ENCODE measurements at places on chromosomes 13 and 19.

- DNase-seq, result no peak
These were observed 1193.1 kb upstream of the MIR17HG start for GRCh38 chr13:90154311-90154960.

DNA sequence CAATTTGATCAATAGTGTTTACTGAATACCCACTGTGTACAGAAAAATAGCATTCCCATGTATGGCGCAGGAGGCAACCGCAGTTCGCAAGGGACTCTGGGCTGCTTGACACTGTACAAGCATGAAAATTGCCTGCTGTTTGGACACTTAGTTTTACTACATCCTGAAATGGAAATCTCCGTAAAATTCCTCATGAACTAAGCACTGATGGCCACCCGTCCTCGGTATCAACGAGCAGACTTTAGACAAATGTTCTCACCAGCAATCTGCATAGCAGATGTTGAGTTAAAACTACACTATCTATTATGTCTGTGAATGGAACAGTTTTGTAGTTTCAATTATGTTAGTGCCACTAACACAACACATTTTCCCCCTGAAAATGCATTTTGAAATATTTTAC is 294.7 kb downstream of the DCLK1 start:
- no peak for DNase-seq

- no peak for DNase-seq
These were observed 6.9 kb downstream of the ERICH4 start for GRCh38 chr19:41449865-41450178.

DNA sequence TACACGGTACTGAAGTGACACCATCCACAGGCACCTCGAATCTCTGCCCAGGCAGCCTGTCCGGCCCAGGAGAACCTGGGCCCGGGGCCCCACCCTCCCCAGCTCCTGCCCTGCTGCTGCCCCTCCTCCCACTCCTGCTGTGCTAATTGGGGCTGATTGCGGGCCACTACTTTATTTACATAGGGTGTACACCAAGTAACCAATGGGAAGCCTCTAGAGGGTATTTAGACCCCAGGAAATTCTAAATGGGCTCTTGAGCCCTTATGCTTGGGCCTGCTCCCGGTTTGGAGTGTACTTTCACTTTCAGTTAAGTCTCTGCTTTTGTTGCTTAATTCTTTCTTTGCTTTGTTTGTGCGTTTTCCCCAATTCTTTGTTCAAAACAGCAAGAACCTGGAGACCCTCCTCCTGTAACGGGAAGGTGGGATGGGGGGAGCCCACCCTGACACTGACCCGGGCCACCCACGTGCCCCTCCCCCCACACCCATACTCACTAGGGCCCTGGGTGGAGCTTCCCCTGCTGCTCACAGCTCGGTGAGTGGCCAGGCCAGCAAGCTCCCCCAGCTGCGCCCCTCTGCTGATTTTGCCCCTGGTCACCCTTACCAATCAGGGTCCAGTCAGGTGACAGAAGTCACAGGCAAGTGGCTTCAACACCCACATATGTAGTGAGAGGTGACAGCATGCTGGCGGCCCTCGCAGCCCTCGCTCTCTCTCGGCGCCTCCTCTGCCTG is 9.4 kb downstream of the SCGB2B2 start:
- DNase-seq, result no peak

- DNase-seq, result no peak
These were observed 6.9 kb downstream of the SBSN start for GRCh38 chr19:35521124-35521743.

- no peak for DNase-seq
These were observed 104.4 kb downstream of the KDM4B start for GRCh38 chr19:5073153-5073844.

- DNase-seq, result no peak
These were observed 873.9 kb downstream of the SLITRK1 start for GRCh38 chr13:83008212-83008929.

DNA sequence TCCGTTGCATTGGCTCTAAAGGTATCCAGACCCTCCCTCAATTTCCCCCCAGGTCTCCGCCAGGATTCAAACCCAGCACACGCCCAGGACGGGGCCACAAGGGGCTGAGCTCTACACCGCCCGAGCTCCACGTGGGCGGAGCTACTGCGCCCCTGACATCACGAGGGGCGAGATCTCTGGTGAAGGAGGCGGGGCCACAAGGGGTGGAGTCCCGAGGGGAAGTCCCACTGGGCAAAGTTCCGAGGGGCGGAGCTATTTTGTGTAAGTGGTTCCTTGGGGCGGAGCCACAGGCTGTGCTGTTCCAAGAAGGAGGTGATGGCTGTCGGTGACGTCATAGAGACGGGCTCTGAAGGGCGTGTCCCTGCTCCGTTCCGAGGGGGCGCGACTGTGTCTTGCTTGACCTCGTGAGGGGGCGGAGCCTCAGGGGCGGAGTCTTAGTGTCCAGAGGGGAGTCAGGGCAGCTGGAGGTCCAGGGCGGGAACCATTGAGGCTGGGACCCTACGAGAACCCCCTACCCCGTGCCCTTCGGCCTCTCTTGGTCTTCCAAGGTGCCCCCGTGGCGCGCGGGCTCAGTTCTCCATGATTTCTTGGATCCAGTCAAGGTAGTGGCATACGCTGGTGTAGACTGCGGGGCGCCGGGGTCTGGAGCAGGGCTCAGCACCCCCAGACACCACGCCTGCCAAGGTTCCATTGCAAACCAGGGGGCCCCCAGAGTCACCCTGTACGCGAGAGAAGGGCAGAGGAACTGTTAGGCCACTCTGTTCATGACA is 1.3 kb upstream of the KLK8 start:
- DNase-seq, result no peak

- no peak for DNase-seq
These were observed 834 bp upstream of the ITGBL1 start for GRCh38 chr13:101451641-101452040.

DNA sequence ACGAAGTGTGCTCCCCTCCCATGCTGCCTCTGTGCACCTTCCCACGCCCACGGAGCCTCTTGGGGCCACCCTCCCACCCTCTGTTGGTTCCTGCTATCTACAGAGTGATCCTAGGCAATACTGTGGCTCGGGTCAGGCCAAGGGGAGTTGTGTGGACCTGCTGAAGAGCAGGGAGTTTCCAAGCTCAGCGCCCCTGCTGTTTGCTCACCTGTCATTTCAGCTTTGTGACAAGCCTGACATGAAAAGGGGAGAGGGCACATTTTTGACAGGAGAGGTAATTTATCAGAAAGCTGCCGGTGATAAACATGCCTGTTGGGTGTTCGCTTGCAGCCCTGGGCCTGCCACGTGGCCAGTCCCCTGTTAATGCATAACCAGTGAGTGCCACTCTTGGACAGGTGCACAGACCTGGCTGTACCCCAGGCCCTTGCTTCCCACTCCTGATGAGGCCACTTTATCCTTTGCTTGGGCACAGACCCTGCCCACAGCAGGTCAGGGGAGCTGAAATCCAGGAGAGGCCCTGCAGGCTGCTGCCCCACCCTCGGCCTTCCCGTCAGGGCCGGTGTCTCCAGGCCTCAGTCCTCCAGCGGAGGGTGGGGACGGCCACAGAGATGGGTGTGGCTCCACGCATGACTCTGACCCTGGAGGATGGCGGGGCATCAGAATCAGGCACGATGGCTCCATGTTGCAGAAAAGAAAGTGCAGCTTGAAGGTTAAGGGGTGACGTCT is 201.5 kb upstream of the GPR12 start:
- DNase-seq, result no peak

- no peak for DNase-seq
These were observed 4.1 kb downstream of the ENOX1 start for GRCh38 chr13:43782686-43783085.

- no peak for DNase-seq
These were observed 18.5 kb downstream of the TMED1 start for GRCh38 chr19:10817291-10818038.

GRCh38 chr13:111908981-111909380 is 158.0 kb upstream of the SOX1 start:
- DNase-seq, result no peak

DNA sequence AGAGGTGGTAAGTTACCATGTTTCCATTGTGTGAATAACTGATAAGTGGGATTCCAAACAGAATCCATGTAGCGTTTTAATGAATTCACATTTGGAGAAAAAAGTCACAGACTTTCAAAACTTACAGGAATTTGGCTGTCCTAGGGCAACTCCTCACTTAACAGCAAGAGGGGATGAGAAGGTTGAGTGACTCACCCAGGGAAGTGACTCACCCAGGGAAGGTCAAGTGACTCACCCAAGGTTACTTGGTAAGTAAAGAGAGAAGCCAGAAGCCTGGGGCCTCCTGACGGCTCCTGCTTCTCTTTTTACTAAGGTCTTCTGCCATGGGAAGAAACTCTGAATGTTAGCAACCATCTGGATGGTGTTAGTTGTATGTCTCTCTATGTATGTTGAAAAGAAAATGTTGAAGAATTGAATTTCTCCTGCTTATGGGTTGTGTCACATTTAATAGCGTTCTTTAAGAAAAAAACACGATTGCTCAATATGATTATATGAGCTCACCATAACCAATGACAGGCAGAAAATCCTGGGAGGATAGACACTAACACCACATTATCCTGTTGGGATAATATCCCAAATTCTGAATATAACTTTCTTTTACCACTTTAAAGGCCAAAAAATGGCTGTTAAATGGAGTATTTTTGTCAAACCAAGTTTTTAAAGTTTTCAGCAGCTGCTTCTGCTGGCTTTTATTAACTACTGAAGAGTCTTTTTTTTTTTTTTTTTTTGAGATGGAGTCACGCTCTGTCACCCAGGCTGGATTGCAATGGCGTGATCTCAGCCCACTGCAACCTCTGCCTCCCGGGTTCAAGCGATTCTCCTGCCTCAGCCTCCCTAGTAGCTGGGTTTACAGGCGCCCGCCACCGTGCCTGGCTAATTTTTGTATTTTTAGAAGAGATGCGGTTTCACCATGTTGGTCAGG is 195.6 kb downstream of the GGACT start:
- peak; percentile 74 for DNase-seq

- DNase-seq, result no peak
These were observed 338.9 kb downstream of the TEX29 start for GRCh38 chr13:111659219-111659775.

DNA sequence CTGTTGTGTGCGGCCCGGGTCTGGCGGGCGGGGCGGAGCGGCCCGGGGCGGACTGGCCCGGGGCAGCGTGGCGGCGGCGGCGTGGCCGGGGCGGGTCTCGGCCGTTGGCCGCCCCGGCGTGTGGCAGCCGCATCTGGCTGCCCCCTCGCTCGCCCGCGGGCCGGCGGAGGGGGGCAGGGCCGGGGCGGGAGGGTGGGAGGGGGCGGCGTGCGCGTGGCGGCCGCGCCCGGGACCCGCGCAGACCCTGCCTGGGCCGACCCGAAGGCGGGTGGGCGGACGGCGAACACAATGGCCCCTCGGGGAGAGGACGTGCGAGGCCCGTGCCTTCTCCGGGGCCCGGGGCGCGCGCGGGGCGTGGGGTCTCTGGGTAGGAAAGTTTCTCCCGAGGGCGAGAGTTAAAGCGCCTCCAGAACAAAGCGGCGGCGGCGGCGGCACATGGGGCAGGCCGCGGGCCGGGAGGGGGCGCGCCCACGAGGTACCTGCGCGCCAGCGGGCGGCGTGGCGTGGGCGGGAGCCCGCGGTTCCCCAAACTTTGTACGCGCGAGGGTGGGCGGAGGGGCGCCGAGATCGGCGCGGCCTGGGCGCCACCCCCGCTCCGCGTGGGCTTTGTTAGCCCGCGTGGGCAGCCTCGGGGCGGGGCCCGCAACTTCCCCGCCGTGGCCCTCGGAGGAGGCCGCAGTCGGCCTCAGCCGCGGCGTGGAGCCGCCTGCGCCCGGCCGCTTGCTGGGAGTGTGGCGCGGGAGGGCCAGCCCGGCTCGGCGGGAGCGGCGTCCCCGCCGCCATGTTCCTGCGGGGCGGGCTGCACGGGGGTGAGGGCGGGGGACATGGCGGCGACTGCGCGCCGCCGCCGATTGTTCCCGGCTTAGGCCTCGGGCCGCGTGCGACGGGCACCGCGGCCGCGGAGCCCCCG is 764 bp downstream of the MIR17HG start:
- no peak for DNase-seq

DNA sequence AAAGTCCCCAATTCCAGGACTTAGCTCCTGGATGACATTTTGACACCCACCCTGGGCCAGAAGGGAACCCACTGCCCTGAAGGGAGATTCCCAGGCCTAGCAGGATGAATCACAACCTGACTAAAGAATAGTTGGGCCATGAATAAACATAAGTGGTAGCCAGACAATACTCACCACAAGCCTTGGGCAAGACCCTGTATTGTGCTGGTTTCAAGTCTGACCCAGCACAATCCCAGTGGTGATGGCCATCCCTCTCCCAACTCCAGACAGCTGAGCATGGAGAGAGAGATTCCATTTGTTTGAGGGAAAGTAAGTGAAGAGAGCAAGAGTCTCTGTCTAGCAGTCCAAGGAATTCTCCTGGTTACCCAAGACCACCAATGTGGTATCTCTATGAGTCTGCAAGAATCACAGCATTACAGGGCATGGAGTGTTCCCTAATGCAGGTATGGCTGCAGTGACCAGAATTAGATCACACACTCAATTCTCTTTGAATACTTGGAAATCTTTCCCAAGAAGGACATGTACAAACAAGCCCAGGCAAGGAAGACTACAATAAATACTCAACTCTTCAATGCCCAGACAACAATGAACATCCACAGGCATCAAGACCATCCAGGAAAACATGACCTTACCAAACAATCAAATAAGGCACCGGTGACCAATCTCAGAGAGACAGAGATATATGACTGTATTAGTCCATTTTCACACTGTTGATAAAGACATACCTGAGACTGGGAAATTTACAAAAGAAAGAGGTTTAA is 158.0 kb downstream of the VWA8 start:
- DNase-seq, result no peak

- DNase-seq, result no peak
These were observed 6.2 kb downstream of the GPR4 start for GRCh38 chr19:45595814-45596213.

Data from HTR-8/SVneo (cell line).